ENCODE measurements at places on chromosomes 12 and 14. TPM values are rescaled to one million over a fixed set of nuclear protein-coding genes. Genes with fewer than 3 reads are reported as not detected.

- peaks cover 4% of the 10 kb centered on the region for H3K4me1 ChIP-seq
- no peak for DNase-seq
- H3K27me3 ChIP-seq, result peaks cover 19% of the 10 kb centered on the region
- H3K36me3 ChIP-seq, result no peaks in the 10 kb centered on the region
- H3K4me3 ChIP-seq, result no peak overlapping the region
- H3K27ac ChIP-seq, result no peak overlapping the region
Observed at GRCh38 chr14:74546416-74546815, 52.9 kb downstream of the ISCA2 start.

ARHGEF25 gene
- 62.4 TPM for total RNA-seq

GRCh38 chr12:29149691-29150281 is 708 bp downstream of the FAR2 start:
- peaks cover 14% of the 10 kb centered on the region for H3K4me1 ChIP-seq
- H3K27ac ChIP-seq, result no peak overlapping the region
- peaks cover 20% of the 10 kb centered on the region for H3K27me3 ChIP-seq

HOXC13 gene
- total RNA-seq, result 0.61 TPM

- no peak for DNase-seq
- H3K27me3 ChIP-seq, result no peaks in the 10 kb centered on the region
- no peaks in the 10 kb centered on the region for H3K36me3 ChIP-seq
- no peak overlapping the region for H3K4me3 ChIP-seq
Observed at GRCh38 chr12:26037615-26038220, 79.2 kb downstream of the RASSF8 start.

- H3K4me1 ChIP-seq, result no peaks in the 10 kb centered on the region
- no peak overlapping the region for H3K4me3 ChIP-seq
- no peak for DNase-seq
- H3K27ac ChIP-seq, result no peak overlapping the region
- H3K36me3 ChIP-seq, result peaks cover 29% of the 10 kb centered on the region
- no peaks in the 10 kb centered on the region for H3K27me3 ChIP-seq
Observed at GRCh38 chr12:124816295-124816854, 47.3 kb downstream of the SCARB1 start.

- peaks cover 31% of the 10 kb centered on the region for H3K36me3 ChIP-seq
- H3K27me3 ChIP-seq, result peaks cover 7% of the 10 kb centered on the region
- no peak overlapping the region for H3K4me3 ChIP-seq
Observed at GRCh38 chr14:51959928-51960327, 29.4 kb upstream of the RTRAF start.

TMTC2 gene
- 38.3 TPM for total RNA-seq

DNA sequence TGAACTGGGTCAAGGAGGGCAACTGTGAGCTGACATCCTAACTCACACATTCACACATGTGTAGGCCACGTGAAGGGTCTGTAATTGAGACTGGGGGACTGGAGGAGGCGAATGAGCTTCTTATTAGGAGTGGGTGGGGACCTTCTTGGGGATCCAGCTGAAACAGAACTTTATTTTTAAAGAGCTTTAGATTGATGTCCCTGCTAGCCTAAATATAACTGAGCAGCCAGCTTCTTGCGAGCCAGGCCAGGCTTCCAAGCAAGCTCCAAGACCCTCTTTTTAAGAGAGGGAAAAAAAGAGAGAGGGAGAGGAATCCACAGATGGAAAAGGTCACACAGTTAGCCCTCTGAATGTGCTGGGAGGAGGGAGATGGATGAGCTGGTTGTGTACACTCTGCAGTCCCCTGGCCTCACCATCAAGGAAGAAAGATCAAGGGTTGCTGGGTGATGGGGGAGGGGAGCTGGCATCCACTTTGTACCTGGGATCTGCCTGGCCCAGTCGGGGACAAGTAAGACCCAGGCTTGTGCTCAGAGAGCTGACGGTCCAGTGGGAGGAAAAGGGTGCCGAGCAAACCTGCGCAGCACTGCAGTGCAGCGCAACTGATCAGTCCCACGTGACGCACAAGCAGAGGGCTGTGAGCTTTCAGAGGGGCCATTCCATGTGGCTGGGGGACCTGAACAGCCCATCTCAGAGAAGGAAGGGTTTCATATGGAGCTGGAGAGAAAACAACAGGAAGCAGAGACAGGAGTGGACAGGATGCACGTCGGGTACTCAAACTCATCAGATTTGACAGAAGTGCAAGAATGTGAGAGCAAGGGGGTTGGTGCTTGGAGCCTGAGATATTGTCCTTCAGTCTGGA is 154.5 kb downstream of the ZFP36L1 start:
- peaks cover 19% of the 10 kb centered on the region for H3K36me3 ChIP-seq
- H3K4me3 ChIP-seq, result no peak overlapping the region
- H3K4me1 ChIP-seq, result peaks cover 36% of the 10 kb centered on the region

GRCh38 chr12:117842630-117843029 is 126.2 kb downstream of the KSR2 start:
- DNase-seq, result no peak
- H3K4me1 ChIP-seq, result no peaks in the 10 kb centered on the region
- no peaks in the 10 kb centered on the region for H3K36me3 ChIP-seq
- no peak overlapping the region for H3K27ac ChIP-seq
- peaks cover 62% of the 10 kb centered on the region for H3K27me3 ChIP-seq

GRCh38 chr14:73715707-73716106 is 1.5 kb upstream of the PNMA1 start:
- peak overlapping the region; percentile 37 for H3K27ac ChIP-seq
- no peaks in the 10 kb centered on the region for H3K27me3 ChIP-seq
- DNase-seq, result no peak
- H3K4me1 ChIP-seq, result peaks cover 47% of the 10 kb centered on the region

- peaks cover 9% of the 10 kb centered on the region for H3K4me1 ChIP-seq
- peak overlapping the region; percentile 66 for H3K4me3 ChIP-seq
Observed at GRCh38 chr12:127165567-127166392, 1101.2 kb upstream of the TMEM132C start.
